ENCODE measurements at places on chromosomes 1 and 21.
A peak's percentile ranks its signal among the peaks of the same experiment; 100 is the strongest.

DNA sequence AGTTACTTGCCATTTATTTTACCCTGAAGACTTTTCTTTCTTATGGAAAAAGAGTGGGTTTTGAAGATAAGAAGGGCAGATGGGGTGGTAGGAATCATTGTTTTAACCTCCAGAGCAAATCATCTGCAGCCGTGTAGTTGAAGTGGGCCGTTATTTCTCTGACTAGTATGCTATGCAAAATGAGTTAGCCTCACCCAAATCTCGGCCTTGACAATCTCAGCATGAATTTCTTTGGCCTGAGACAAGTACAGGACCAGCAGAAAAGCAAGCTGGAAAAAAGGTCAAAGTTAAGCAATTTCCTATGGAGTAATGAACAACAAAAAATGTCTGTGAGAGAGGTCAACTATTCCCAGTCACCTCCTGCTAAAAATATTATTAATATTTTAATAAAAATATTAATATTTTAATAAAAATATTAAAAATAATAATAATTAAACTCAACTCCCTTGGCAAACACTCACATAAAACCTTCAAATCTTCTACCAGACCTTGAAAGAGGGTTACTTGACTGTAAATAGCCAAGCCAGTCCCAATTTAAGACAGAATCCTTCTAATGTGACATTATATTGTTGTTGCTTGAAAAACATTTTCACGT is 6.8 kb upstream of the TEKT2 start:
- DNase-seq: no peak

- DNase-seq: no peak
Observed at GRCh38 chr1:33143698-33144097, 38.1 kb downstream of the TRIM62 start.

GRCh38 chr1:161200992-161201835 is 953 bp upstream of the NDUFS2 start:
- no peak for DNase-seq

- no peak for DNase-seq
Observed at GRCh38 chr21:46021978-46022544, 40.5 kb downstream of the COL6A1 start.

DNA sequence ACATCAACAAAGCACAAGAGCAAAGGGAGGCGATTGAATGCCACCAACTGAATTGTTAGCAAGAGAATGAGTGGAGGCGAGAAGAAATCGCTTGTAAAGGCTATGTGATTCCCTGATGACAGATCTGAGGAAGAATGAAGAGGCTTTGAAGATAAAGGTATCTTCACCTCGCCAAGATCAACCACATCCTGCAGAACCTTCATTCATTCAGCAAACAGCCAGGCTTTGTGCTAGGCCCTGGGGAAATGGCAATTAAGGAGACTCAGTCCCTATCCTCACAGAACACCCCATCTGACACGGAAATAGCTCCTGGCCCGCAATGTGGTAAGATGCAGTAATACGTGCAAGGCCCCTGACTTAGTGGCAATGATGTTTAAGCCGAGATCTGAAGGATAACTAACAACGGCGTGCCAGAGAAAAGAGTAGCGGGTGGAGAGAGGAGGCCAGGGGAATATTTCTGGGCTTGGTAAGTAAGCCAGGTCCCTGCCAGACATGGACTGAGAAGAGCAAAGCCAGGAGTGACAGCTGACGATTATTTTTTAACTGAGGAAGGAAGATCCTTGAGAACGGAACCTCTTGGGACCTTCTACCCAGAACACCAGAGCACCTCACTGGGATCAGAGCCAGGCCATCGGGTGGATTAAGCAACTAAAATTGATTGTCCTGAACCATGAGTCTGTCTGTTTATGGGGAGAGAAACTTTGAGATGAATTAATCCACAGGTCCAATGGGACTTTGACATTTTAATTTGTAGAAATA is 4.6 kb upstream of the VSIG8 start:
- no peak for DNase-seq

- peak; percentile 94 for DNase-seq
Observed at GRCh38 chr1:228457396-228458176, 29.6 kb upstream of the RNF187 start.

DNA sequence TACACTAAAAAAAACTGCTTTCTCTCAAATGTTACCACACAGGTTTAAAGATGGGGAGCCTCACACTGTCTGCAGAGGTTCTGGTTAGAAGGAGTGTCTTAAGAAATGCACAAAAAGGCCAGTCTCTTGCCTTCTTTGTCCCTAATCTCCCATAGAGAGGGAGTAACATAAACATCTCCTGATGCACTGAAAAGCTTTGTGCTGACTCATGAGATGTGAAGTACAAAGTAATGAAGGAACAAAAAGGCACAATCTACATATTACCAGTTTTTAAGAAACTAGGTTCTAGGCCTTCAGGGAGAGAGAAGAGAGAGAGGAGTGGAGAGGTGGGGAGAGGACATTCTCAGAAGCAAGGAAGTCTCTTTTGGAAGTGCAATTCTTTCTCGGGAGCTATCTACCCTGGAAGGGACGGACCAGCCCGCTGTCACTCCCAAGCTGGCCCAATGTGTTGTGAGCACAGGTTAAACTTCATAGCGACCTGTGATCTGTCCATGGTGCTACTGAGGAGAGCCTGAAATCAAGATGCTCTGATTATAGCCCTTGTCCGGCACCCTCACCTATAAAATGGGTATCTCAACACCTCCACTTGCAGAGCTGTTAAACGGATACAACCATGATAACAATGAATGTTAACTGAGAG is 458.1 kb downstream of the DISC1 start:
- no peak for DNase-seq

- no peak for DNase-seq
Observed at GRCh38 chr1:19057784-19058475, 101.5 kb upstream of the IFFO2 start.

- no peak for DNase-seq
Observed at GRCh38 chr21:37878946-37879660, 37.2 kb downstream of the KCNJ6 start.

DNA sequence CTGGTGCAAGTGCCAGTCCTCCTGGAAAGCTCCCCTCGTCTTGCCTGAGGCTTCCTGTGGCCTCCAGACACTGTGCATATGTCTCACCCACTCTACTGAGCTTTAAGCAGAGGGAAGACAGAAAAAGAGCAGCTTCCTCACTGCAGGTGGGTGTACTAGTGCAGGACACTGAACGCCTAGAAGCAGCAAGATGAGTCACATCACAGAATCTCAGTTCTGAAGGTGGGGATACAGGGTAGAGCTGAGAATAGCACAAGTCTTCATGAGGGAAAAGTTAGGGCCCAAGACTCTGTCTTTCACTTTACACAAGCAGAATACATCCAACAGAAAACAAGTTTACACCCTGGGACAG is 37.4 kb downstream of the PCAT6 start:
- DNase-seq: peak; percentile 36

DNA sequence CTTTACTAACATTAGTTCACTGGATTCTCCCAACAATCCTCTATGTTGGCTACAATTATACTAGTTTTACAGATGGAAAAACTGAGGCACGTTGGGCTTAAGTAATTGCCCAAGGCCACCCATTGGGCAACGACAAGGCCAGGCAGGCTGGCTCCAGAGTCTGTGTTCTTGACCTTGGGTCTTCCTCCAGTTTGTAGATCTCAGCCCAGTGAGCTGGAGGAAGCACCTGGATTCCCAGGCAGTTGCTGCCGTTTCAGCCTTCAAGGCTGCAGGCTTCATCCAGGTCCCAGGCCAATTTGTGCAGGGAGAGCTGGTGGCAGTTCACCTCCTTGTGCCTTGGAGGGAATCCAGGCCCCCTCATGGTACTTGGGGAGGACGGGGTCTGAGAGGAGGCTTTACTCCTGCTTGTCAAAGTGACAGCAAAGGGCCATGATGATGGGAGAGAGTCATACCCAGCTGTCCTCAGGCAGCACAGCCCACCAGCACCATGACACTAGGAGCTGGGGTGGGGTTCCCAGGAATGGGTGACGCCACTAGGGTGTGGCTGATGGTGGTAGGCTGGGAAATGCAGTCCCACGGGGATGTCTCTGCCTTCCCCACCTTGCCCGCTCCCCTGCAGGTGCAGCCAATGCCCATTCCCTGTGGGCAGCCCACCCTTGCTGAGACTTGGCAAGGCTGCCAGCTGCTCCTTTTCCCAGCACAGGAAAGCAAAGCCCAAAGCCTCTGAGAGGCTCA is 27.1 kb downstream of the PKP1 start:
- DNase-seq: no peak

DNA sequence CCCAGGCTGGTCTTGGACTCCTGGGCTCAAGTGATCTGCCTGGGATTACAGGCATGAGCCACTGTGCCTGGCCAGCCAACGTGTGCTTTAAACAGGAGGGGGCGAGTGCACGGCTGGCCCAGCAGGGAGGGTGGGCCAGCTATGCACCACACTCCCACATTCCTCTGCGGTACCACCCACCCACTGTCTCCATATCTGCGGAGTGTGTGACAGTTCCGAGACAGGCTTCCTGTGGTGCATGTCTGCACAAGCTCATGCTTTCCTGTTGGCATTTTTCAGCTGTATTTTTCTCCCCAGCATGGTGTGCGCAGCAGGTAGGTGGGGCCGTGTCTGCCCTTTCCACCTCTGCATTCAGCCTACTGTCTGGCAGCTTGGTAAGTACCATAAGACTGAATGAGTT is 183.3 kb downstream of the AJAP1 start:
- no peak for DNase-seq

GRCh38 chr1:170095976-170096748 is 21.7 kb upstream of the KIFAP3 start:
- DNase-seq: no peak

DNA sequence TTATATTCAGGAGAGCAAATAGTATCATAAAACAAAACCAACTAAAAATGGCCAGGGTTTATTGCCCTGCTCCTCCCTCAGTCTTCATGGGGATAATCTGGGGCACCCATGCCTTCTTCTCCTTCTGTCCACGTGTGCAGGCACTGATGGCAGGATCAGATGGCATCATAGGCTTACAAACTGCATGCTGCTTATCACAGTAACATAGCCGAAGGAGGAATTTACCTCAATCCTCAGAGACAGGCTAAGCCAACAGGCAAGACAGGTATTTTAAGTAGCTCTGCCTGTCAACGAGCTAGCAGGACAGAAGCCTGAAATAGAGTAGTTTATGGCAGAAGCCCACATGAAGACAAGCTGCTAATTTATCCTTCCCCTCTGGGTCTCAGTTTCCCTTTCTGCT is 9.4 kb downstream of the LAMB3 start:
- no peak for DNase-seq

GRCh38 chr1:154999571-155000410 is 2.8 kb upstream of the ZBTB7B start:
- DNase-seq: peak; percentile 83

- no peak for DNase-seq
Observed at GRCh38 chr1:156060937-156061636, at the start of gene RAB25. TSS of gene RAB25 (plus strand) at chr1:156061160. CDS start at chr1:156061401, 241 bp downstream.

GRCh38 chr1:180241716-180242544 is 11.9 kb downstream of the LHX4 start:
- no peak for DNase-seq

DNA sequence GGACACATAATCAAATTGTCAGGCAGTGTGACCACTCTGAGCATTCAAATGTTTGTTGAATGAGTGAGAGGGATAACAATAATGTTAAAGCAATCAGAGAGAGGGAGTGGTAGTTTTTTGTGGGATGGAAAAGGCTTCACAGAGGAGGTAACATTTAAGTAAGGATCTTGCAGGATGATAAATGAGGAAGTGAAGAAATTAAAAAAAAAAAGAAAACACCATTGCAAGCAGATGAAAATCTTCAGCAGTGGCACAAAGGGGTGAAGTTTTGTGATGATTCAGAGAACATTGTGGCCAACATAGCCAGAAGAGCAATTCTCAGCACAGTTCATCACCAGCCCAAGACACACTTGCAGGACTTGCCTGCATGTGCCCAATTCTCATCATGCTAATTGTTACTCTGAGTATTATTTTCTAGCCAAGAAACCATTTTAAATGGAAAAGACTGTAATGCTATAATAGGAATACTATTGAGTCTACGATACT is 35.0 kb downstream of the OVGP1 start:
- no peak for DNase-seq

GRCh38 chr1:203378556-203379245 is 27.8 kb upstream of the FMOD start:
- no peak for DNase-seq

GRCh38 chr1:153342178-153342577 is 6.5 kb downstream of the PGLYRP4 start:
- DNase-seq: no peak

- no peak for DNase-seq
Observed at GRCh38 chr1:50126927-50127715, 18.4 kb downstream of the ELAVL4 start.

- no peak for DNase-seq
Observed at GRCh38 chr21:21196087-21196486, 197.9 kb downstream of the NCAM2 start.

DNA sequence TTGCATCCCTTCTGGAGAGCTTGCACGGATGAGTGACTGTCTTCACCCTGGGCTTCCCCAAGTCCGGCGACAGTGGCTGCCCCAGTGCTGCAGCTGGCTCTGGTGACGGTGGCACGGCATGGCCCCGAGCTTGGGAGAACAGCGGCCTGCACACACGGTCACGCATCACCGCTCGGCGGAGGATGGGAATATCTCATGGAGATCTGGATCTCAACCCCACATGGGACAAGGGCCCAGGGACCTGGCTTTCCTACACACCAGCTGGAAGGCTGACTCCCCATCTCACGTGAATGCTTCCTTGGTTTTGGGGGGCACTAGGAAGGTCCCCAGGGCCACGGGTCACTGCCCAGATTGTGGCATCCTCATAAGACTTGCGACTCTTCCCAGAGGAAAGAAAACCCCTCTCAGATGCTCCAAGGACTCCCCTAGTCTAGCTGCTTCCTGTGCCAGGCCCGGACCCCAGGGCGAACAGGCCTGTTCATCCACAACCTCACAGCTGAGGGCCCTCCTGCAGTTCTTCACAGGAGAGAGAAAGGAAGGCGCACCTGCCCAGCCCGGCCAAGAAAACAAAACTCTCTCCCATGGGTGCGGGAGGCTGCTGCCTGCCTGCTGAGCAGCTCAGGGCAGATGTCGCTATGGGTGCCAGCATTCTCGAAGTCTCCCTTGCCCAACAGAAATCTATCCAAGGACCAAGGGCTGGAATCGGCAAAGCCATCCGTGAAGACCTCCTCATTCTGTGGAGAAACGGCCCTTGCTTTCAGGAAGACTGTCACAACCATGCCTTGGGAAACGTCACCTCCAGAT is 9.9 kb downstream of the CFAP410 start:
- no peak for DNase-seq

DNA sequence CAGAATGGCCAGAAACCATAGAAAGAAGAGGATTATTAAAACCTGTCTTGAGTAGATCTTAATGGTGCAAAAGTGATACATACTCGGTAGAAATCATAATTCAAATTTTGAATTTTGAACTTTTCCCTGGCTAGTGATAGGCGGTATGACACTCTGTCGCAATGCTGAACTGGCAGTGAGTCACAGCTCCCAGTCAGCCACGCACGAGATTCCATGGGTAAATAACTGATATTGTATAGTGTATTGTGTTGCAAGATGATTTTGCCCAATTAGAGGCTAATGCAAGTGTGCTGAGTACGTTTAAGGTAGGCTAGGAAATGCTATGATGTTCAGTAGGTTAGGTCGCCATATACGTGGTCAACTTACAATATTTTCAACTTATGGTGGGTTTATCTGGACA is 207.0 kb downstream of the SIPA1L2 start:
- no peak for DNase-seq

GRCh38 chr21:38768471-38769063 is 37.2 kb upstream of the ETS2 start:
- DNase-seq: peak; percentile 14

- no peak for DNase-seq
Observed at GRCh38 chr1:7334475-7335035, 436.5 kb upstream of the VAMP3 start.

Measured in GM06990 (cell line).